NCI-H1092 (cell line): ENCODE measurements at places on chromosomes 3 and 15.
A peak's percentile ranks its signal among the peaks of the same experiment; 100 is the strongest.

GRCh38 chr3:114223143-114223542 lies 14.2 kb downstream of the ZNF80 start:
- no peak for DNase-seq

- DNase-seq = no peak
These were observed 12.4 kb downstream of the AMIGO3 start for GRCh38 chr3:49707113-49707480.

GRCh38 chr3:77254967-77255831 lies 215.3 kb downstream of the ROBO2 start:
- peak; percentile 27 for DNase-seq

GRCh38 chr3:60801307-60801706 lies 449.9 kb downstream of the FHIT start:
- DNase-seq = no peak

DNA sequence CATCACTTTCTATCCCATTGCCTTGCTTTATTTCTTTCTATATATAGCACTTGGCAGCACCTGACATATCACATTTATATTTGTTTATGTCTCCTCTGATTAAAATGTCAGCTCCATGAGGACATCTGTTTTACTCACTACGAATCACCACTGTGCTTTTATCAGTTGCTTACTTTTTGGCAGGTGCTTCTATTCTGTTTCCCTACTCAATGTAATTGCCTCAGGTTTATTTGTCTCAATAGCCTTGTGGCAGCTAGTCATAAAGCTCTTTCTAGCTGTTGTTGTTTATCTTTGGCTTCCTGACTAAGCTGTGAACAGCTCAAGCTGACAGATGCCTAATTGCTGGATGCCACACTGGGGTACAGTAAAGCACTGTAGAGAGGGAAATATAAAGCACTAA lies 85.5 kb downstream of the VPS13C start:
- peak; percentile 8 for DNase-seq

DNA sequence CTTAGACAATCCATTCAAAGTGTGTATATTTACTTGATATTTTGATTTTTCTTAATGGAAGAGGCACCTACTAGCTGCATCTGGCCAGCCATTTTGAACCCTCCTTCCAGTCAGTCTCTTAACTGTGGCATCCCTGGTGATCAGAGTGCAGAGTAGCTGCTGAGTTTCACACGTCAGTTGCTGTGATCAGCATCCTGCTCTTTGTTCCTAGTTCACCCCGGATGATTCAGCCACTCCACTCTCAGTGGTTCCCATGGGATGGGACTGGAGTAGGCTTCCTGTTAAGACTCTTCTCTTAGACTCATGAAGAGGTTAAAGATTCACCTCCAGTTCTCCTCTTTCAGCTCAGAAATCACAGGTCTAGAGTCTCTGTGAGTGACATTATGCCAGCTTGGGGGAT lies 75.8 kb downstream of the STXBP5L start:
- no peak for DNase-seq

DNA sequence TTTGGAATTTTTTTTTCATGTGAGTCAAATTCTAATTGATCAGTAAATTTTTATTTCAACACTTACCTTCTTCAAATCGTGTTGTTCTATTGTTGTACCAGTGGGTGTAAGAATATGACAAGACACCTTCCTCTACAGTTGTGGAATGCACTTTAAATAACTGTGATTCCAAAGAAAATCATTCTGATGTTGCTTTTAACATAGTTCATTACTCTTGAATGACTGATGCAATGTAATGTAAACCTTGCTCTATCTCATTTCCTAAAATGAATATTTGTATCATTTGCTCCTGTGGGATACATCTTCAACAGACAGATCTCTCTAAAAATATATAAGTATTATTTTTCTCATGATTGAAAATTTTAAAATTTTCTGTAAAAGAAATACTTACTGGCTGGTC lies 313.4 kb downstream of the RBMS3 start:
- no peak for DNase-seq

DNA sequence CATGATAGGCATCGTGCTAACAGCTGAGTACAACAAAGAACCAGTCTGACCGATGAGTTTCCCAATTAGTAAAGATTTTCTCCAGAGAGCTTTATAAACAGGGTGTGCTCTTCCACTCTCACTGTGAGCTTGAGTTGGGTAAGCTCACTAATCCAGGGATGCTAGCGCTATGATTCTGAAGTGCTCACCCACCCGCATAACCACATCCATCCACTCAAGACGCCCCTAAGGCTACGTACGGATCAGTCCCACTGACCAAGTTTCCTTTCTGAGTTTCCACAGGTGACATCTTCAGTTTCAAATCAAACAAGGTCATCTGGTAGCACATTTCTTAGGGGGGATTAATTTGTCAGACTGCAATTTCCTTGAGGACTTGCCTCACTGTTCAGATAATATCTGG lies 141.1 kb upstream of the ABI3BP start:
- DNase-seq = no peak

GRCh38 chr3:14795996-14796395 lies 22.8 kb upstream of the FGD5 start:
- DNase-seq = no peak
